ENCODE measurements at places on chromosomes 5 and 9. TPM values are rescaled to one million over a fixed set of nuclear protein-coding genes. Genes with fewer than 3 reads are reported as not detected.

BHMT2 gene
- total RNA-seq, result 0.89 TPM

ACOT12 gene
- not detected for total RNA-seq

HARS2 gene
- total RNA-seq, result 136 TPM

NRG2 gene
- 2.7 TPM for total RNA-seq

CYLC2 gene
- total RNA-seq, result not detected

DNA sequence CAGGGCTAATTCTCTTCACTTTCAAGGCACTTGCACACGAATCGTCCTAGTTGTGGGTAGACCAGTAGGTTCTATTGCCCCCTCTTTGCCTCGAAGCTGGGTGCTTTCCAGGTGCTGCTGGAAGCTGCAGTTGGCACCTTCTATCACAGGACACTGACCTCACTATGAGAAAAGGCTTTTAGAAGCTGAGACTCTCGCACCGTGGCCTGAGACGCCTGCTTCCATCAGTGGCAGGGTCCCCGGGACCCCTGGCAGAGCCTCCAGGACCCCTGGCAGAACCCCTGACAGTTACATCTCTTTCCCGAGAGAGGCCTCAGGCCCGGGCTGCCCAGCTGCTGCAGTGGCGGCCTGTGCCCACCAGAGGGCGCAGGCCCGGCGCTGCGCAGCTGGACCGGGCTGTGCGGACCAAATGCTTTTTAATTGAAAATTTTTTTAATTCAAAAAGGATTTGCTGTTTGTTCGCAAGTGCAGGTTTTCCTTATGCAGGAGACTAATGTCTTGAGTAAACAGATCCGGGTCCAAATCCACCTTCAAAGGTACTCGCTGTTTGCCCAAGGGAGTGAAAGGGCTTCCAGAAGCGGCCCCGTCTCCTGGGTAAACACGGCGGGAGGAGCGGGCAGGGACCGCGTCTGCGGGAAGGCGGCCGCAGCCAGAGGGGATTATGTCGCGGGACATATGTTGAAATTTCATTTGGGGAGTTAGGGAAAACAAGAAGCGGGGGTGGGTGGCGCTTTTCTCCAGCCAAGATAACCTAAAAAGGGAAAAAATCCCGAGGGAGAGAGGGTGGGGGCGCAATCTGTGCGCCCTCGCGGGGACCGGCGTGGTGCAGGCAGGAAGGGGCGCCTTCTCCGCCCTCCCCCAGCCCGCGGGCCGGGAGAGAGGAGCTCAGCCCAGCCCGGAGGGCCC lies 114.5 kb upstream of the LMX1B start:
- DNase-seq, result no peak

GRCh38 chr5:12883395-12883794 lies 979.1 kb upstream of the CTNND2 start:
- no peak for DNase-seq

GRCh38 chr5:176630681-176631222 lies 277 bp downstream of the EIF4E1B start:
- no peak for DNase-seq
